ENCODE measurements at places on chromosomes 7 and 10.
A peak's percentile ranks its signal among the peaks of the same experiment; 100 is the strongest.

- DNase-seq, result no peak
Observed at GRCh38 chr10:75469006-75469616, 37.7 kb downstream of the LRMDA start.

DNA sequence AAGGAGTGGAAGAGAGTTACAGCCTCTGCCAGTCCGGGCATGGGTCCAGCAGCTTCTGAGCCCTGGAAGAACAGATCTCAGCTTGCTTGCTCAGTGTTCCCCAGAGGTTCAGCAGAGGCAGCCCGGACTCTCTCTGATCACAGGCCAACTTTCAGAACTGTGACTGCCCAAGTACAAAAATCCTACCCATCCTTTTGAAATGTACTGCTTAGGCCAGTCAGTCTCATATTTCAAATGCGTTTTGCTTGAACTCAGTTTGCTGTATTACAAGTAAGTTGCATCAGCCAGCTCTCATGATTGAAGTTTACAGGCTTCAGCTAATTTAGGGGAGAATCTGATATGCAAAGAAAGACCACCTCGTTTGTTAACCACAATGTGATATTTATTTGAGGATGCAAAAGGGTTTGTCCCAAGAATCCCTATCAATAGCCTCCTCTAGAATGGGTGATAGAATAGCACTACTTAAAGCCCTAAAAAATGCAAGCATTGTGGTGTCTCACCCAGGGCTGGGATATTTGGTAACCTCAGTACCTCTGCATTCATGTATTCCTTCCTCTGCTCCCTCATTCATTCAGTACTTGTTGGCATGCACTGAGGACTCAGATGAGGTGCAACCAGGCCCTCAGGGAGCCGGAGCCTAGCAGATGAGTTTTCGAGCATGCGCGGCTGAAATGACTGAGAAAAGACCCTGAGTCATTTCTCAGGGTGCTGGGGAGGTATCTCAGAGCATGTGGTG, 7.0 kb downstream of the AIMP2 start:
- no peak for DNase-seq

- no peak for DNase-seq
Observed at GRCh38 chr7:80703272-80703671, 64.8 kb downstream of the CD36 start.

DNA sequence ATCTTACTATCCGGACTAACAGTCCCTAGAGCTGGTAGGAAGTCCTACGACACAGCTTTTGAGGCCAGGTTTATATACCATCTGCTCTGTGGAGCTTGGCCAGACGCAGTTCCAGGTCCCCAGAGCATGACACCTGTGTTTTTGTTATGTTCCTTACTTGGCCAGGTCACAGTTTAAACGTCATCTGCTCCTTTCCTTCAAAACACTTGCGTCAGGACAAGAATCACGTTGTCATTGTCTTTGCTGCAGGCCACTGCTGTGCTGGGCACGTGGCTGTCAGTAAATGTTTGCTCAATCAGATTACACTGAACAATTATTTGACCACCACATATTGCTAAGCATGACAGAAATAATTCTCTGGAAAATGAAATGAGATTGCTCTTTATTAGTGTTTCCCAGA, 23.9 kb downstream of the SLC18A2 start:
- peak; percentile 29 for DNase-seq

- DNase-seq, result no peak
Observed at GRCh38 chr7:101412976-101413375, 50.3 kb downstream of the COL26A1 start.

Measured in NCI-H1417 treated with DMSO at 0.1 percent for 48 hours (cell line).